ENCODE measurements at places on chromosomes 2 and 18.

DNA sequence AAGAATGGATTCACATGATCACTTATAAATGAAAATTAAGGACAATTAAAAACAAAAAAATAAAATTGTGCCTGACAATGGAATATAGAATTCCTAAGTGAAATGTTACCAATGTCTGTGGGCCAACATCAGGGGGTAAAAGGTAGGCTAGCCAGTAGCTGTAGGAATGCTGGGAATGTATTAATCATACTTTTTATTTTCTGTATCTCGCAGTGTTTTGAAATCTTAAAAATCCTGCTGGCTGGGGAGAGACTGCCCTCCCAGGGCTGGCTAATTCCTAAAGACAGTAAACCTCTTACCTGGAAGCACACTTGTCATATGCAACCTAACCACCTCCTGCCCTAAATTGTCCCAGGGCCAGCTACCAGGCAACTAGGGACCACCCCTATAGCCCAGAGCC lies 69.8 kb downstream of the REV1 start:
- no peak for DNase-seq

DNA sequence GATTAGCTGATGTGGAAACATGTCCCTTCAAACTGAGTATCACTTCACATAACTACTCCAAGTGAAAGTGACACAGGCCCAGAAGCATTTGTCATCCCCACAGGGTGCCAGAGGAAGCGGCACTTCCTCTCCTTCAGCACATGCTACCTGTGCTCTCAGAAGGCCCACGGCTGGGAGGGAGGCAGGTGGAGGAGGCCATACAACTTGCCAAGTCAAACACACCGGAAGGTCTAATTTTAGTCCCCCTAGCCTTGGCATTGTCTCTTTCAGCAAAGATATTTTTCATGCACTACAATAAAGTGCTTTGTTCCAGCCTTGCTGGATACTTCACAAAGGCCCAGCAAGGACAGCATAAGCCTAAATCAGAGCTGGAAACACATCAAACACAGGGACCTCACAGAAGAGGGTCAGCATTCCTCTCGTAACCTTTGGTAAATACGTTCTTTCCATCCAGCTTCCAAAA lies 38.0 kb downstream of the VSNL1 start:
- no peak for DNase-seq

- no peak for DNase-seq
Observed at GRCh38 chr2:23673082-23673481, 253.8 kb downstream of the ATAD2B start.

GRCh38 chr2:2639251-2640139 lies 308.4 kb upstream of the MYT1L start:
- no peak for DNase-seq

GRCh38 chr2:189698020-189698887 lies 23.8 kb downstream of the ANKAR start:
- no peak for DNase-seq

DNA sequence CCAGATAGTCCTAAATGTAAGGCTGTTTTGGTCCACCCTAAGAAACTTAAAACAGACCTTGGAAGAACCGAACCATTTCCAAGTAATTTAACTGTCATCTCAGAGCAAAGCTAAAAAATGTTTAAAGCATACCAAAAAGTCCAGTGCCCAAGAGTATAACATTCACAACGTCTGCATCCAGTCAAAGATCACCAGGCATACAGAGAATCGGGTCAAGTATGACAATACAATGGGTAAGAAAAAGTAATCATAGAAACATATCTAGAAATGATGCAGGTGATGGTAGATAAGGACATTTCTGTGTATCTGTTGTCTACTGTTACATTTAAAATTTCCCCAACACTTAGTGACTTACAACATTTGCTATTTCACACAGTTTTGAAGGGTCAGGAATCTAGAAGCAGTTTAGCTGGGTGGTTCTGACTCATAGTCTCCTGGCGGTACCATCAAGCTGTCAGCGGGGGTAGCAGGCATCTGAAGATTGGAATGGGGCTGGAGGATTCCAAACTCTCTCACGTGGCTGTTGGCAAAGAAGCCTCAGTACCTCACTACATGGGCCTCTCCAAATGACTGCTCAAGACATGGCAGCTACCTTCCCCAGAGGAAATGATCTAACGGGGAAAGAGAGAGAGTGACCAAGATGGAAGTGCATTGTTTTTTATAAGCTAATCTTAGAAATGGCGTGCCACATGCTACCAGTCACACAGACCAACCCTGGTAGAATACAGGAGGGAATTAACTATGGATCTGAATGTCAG lies 36.6 kb upstream of the DYNC2LI1 start:
- no peak for DNase-seq

DNA sequence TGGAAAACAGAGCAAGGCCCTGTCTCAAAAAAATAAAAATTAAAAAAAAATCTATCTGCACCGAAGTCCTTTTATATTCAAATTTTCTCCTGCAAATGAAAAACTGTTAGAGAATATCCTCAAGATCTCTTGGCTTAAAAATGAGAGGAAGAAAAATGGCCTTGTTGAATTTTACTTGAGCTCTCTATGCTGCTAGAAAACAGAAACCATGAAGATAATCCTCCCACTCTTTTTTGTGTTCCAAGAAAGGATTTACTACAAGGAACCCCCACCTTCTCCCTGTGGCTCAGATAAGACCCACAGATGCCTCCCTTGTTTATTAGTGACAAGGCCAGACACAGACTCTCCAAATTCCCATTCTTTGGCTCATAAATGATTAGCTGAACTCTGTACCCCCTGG lies 71.0 kb downstream of the SGPP2 start:
- no peak for DNase-seq

DNA sequence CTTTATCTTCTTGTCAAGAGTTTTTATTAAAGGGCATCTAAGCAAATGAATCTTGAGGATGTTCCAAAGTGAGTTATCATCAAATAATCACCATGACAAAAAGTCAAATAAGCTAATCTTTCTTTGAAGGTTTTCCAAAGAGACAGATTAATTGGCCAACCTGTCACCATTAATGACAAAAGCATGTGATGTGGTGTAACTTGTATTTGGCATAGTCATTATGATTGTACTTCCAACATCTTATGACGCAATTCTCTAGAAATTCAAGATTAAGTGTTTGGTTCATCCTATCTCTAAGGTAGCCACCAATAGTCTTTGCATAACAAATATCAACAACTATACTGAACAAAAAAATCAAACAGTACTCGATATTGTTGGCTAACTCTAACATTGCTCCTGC lies 28.6 kb downstream of the RBMS1 start:
- DNase-seq = no peak

GRCh38 chr18:34772887-34773286 lies 62.8 kb downstream of the DTNA start:
- no peak for DNase-seq

DNA sequence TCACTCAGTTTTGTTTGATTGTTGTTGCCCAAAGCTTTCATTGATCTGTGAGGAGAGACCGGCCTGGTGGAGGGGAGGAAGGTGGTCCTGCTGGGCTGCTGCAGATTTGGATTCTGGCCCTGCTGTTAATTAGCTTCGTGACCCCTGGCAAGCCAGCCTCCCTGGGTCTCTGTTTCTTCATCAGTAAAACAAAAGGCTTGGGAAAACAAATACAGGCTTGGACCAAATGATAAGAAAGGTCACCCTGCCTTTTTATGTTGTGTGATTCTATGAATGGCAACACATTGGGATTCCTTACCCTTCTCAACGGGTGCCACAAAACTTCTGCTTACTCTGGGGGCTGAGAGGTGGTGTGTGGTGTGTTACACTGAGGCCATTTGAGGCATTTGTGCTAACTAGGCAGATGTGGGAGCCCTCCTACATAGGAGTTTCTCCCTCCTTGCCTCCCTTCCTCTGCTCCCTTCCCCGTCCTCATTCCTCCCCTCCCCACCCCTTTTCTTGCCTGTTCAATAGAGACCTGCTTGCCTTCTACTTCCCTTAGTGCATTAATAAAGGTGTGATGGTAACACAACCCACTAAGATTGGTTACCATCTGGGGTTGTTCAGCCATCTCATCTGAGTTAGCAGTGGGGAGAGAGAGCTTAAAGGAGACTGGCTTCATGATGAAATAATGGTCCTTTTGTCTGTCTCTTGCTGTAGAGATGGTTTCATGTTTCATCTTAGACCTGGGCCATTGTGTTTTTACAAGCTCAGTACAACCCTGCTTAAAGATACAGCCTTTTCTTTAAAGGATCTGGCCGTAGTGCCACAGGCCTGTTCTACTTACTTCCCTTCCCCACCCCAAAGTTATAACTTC lies 96.2 kb downstream of the TANC1 start:
- no peak for DNase-seq

GRCh38 chr2:191835539-191836350 lies 11.1 kb downstream of the CAVIN2 start:
- no peak for DNase-seq

DNA sequence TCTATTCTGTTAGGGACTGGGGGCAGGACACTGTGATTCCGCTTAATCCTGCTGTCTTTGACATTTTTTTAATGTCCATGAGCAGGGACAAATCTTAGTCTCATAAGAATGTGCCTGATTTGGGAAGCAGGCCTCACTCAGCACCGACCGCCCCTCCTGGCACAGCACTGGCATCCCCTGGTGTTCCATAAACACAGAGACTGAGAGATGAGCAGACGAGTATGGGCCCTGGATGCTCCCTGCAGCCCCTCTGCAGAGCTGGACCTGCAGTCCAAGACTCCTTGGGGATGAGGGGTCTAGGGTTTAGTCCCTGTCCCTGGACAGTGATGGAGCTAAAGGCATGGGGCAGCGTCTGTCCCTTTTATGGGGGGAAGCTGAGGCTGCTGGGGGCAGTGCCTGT lies 81.6 kb downstream of the NDUFA10 start:
- no peak for DNase-seq

- DNase-seq = no peak
Observed at GRCh38 chr2:54946220-54946805, 103.9 kb downstream of the RTN4 start.

- no peak for DNase-seq
Observed at GRCh38 chr2:27723372-27724144, 48.0 kb upstream of the MRPL33 start.

DNA sequence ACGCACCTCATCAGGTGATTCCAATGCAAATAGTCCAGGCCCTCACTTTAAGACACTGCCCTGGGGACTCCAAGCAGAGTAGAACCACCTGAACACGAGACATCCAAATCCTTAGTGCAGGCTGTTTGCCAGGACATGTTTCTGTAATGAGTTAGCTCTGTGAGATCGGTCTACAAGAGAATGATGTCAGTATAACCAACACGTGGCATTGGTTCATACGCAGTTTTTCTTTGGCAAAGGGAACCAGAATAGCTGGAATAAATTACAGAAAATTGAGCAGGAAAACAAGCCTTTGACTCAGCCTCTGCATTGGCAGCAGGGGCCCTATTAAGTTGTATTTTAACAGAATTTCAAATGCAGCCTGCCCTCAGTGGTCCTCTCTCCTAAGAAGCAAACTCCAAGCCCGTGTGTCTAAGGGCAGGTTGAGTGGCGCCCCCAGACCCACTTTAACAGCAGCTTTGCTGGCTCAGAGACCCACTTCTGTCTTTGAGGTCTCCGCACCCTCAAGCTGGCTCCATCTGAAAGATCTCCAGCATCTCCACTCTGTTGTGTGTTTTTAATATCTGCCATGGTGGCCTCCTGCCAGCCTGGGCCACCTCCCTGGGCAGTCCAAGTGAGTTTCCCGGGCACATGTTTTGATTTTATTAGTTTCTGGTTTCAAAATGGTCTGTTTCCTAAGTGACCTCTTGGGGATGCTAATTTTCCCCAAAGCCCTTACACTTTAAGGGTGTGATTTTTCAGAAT lies 61.3 kb downstream of the ALPK2 start:
- DNase-seq = no peak

GRCh38 chr2:136101042-136101441 lies 16.9 kb downstream of the CXCR4 start:
- no peak for DNase-seq

DNA sequence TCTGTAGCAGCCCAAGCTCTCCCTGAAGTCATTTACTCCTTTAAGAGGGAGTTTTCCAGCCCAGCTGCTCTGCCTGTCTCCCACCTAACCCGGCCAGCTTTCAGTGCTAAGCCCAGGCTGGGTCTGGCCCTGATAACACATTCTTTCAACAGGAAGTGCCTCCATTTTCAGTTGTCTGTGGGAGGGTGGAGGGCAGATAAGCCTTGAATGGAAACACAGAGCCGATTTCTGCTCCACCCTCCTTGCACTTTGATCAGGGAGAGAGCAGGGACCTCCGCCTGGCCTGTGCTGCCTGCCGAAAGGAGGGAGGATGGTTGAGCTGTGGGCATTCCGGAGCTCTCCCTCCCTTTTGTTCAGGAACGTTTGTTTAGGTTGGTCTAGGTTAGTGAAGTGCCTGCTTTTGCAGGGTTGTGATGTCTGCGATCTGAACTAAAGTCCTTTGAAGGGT lies 24.8 kb downstream of the GATA6 start:
- DNase-seq = no peak

DNA sequence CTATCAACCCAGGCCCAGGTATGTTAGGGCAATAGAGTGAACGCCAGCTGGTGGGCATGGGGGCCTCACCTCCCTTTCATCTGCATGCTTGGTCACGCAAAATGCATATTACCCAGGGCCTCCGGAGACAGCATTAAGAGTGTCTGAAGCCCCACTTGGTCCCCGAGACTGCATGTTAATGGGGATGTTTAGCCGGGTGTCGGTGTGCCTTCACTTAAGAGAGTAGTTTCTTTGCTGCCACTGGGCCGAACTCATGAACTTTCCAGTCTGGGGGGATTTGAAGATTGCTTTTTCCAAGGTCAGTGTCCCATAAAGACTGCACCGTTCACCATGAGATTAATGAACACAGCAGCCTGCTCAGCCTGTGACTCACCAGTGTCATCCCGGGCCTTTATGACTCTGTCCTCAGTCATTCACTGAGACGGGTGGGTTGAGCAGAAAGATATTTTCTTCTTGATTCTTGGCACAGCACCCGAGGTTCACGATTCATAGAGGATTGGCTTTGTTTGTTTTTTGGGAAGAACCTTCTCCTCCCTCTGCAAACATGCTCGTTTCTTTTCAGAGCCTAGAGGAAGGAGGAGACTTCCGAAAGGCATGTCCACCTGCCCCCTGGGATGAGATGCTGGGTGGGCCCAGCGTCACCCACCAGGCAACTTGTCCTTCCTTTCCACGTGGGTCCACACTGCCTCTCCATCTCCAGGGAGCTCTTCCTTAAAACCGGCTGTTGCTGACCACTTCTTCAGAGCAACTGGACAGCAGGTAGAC lies 199.1 kb downstream of the GLI2 start:
- no peak for DNase-seq

GRCh38 chr2:191321861-191322662 lies 76.9 kb downstream of the MYO1B start:
- no peak for DNase-seq

DNA sequence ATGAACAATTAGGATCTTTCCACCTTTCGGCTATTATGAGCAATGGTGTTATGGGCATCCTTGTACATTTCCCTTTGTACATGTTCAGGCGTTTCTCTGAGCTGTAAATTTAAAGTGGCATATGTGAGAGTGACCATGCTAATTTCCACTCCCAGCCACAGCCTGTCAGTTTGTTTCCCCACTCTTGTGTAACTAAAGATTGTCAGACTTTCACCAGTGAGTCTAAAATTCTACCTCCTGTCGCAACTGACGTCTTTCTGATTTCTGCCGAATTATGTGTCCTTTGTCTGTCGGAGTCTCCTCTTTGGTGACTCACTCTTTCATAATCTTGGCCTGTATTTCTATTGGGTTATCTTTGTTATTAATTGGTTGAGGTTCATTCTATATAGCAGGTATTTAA lies 50.7 kb downstream of the TRAPPC12 start:
- no peak for DNase-seq
